ENCODE measurements at places on chromosomes 7 and 10.

GRCh38 chr10:62186999-62187675, 81.5 kb downstream of the RTKN2 start:
- no peak for DNase-seq

DNA sequence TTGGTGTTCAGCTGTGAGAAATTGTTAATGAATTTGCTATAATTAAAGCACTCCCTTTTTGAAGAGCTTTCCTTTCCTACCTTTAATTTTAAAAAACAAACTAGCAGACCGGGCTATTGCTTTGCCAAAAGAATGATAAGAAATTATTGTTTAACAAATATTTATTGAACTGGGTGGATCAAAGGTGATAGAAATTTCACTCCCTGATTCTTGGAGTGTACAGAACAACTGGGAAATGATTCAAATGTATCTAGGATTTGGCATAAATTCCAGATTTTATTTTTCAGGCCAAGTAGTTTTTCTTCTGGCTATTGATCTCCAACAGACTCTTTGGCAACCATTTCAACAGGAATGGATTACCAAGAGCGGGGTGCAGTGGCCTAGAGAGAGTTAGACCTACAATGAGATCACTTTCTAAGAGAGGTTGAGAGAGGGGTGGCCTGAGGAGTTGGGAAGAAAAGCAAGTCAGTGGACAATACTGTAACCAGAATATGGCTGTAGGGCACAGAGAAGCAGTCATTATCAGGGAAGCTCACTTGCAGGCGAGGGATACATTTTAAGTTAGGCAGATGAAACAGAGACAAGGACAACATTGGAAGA, 71.9 kb downstream of the PLXDC2 start:
- no peak for DNase-seq

- DNase-seq: no peak
Measured at GRCh38 chr10:60212195-60212594, 177.5 kb downstream of the ANK3 start.

- DNase-seq: peak; percentile 56
Measured at GRCh38 chr7:140609646-140610045, 31.0 kb downstream of the DENND2A start.

DNA sequence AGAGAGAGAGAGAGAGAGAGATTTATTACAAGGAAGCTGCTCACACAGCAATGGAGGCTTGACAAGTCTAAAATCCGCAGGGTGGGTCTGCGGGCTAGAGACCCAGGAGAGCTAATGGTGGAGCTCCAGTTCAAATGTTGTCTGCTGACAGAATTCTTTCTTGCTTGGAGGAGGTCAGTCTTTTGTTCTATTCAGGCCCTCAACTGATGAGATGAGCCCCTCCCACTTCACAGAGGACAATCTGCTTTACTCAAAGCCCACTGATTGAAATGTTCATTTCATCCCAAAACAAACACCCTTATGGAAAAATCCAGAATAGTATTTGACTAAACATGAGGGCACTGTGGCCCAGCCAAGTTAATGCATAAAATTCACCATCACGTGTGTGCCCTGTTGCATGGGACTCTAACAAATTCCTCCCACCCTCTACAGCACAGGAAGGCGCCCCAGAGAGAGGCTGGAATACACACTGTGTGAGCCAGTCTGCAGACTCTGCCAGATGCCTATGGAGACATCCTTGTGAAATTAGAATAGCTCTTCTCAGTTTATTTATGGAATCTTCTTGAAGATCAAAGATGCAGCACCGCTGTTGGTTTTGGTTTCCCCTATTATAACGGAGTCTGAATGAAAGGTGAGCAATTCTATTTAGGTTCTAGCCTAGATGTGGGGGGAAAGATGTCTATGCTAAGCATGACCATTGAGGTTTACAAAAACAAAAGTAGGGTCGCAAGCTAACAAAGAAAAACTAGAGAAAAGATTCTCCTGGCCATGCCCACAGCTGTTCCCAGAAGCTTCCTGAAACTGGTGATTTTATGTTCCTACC, 123.0 kb upstream of the SFMBT2 start:
- DNase-seq: no peak

- no peak for DNase-seq
Measured at GRCh38 chr10:110113670-110114337, 93.6 kb upstream of the MXI1 start.

- no peak for DNase-seq
Measured at GRCh38 chr7:49774459-49775064, 1.1 kb downstream of the VWC2 start.
